Urothelium cell line (cell line): ENCODE measurements at places on chromosomes 5 and 9.

DNA sequence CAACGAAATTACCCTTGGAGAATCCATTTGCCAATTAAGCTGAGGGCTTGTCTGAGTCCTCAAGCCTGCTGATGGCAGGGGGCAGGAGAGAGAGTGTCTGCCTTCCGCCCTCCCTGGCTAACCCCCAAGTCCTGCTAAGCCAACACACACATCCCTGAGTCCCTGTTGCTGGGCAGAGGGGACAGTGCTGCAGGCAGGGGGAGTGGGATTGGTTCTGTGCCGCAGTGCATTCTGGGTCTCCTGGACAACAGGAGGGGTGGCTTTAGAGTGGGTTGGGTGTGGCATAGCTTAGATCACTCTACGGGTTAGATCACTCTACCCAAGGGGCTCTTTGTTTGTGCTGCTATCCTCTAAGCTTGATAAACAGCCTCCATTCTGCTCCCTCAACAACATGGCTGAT, 427.7 kb downstream of the CDK5RAP2 start:
- DNase-seq: no peak

- DNase-seq: no peak
Observed at GRCh38 chr9:110620726-110621125, 41.2 kb upstream of the SVEP1 start.

- DNase-seq: no peak
Observed at GRCh38 chr5:40334242-40334635, 345.5 kb upstream of the PTGER4 start.

DNA sequence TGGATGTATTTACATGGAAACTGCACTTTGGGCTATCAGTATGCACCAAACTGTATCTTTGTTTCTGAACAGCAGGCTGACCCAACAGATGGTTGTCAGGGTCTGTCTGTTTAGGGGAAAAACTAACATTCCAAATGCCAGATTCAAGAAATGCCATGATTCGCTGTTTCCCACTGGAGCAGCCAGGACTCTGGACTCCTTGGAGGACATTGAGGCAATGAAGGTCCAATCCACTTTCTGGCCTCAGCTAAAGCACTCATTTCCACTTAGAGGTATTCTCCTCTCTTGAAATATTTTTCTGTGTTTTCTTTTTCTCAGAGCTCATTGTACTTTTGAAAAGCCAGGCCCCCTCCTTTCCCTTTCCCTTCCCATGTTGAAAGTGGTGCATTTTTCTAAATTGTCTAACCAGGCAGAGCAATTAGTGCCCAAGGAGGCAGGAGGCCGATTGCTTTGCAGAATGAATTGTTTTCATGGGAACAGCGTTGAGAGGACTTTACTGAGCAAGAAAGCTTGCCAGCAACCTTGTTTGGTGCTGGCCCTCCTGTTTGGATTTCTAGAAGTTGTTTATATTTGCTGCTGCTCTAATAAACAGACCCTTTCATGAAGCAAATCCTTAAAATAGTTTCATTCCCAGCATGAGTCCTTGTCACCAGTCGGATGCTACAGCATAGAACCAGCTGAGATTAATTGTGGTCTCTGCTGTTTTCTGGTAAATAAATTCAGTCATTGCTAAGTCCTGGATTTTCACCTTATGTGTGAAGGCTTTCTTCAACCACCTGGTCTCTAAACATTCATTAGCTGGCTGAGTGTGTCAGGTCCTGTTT, 132.8 kb upstream of the TAF11L2 start:
- DNase-seq: no peak

GRCh38 chr5:161385027-161385426, 161.5 kb downstream of the GABRB2 start:
- DNase-seq: no peak

DNA sequence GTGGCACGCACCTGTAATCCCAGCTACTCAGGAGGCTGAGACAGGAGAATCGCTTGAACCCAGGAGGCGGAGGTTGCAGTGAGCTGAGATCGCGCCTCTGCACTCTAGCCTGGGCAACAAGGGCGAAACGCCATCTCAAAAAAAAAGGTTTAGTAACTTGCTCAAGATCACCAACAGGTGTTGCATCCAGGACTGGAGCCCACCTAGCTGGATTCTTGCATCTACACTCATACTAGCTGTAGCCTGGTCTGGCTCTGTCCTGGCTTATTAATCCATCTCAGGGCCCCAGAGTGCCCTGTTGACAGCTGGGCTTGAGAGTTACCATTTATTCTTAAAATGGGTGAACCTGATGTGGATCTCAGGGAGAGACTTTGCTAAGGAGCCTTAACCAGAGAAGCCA, 7.5 kb downstream of the WWC1 start:
- DNase-seq: no peak

DNA sequence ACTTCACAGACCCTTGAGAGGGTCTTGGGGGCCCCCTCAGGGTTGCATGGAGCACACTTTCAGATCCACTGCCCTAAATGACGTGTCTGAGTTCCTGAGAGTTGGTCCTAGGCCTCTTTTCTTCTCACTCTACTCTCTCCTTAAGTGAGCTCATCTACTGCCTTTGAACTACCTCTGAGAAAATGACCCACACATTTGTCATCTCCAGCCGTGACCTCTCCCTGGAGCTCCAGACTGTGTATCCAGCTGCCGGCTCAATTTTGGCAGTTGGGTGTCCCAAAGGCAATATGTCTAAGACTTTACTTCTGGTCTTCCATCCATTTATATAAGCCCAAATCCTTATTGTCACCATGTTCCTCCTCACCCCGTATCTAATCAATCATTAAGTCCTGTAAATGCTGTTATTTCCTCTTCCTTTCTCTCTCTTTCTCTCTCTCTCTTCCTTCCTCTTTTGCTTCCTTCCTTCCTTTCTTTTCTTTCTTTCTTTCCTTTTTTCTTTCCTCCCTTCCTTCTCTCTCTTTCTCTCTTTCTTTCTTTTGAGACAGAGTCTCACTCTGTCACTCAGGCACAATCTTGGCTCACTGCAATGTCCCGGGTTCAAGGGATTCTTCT, 51.2 kb upstream of the HSPA9 start:
- DNase-seq: no peak

DNA sequence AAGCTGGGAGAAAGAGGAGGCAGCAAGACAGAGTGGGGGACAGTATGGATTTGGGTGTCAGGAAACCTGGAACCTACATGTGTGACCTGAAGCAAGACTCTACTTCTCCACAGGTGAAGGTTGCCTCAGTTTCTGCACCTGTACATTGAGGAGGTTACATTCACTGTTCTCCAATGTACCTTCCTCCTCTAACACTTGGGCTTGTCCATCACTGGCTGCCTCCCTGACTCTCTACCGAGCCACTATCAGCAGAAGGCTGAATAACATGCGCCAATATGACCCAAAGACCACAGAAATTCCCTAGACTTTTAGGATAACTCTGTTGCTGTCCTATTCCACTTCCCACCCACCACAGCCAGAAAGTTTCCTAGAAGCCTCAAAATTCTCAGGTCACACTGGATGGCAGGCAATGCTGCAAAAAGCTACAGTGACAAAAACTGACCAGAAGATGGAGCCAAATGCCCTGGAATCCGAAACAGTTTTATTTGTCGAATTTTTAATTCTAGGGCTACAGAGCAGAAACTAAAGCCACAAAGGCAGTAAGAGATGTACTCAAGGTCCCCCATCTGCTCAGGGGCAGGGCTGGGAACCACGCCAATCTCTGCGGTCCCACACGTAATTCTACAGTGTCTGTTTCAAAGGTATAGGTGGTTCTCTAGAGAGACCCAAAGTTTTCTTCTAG, 64.4 kb downstream of the FAM114A2 start:
- peak; percentile 65 for DNase-seq
